Kasumi-1 (cell line): ENCODE measurements at places on chromosomes 7 and 10.

DNA sequence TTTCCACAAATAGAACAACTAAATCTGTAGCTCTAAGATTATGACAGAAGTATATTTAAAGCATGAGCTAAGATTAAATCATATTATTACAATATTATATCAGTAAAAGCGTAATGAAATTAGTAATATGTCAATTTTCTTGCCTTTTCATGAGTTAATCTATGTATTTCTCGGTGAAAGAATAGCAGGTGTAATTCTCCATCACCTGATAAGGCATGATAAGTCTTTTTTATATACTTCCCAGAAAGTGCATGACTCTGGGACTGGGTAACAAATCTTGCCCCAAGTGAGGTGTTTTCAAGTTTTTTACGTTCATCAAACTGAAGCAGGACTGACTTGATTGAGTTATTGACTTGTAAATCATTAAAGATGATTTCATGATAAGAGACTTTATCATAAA lies 100.5 kb downstream of the HECW1 start:
- no peak for DNase-seq

- no peak for DNase-seq
These were observed 32.1 kb downstream of the VSTM4 start for GRCh38 chr10:49083261-49083660.

DNA sequence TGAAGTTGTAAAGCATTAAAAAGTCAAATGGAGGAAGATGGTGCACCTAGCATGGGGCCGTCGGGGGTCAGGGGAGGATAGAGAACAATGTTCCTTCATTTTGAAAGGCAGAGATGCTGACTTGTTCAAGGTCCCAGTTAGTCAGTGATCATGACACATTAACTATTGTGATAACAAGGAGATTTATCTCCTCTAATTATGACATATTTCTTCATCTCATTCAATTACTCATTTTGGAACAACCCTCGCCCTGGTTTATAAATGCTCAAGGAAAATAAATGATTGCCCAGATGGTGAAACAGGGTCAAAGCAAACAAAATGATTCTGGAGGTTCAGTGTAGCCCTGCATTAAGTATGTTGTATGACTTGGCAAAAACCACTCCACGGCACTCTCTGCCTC lies 106.2 kb downstream of the ITIH5 start:
- DNase-seq: no peak

- DNase-seq: no peak
These were observed 24.8 kb upstream of the PLPP4 start for GRCh38 chr10:120432209-120432608.

- DNase-seq: peak; percentile 77
These were observed 34.5 kb downstream of the CREB3L2 start for GRCh38 chr7:137967143-137968018.

DNA sequence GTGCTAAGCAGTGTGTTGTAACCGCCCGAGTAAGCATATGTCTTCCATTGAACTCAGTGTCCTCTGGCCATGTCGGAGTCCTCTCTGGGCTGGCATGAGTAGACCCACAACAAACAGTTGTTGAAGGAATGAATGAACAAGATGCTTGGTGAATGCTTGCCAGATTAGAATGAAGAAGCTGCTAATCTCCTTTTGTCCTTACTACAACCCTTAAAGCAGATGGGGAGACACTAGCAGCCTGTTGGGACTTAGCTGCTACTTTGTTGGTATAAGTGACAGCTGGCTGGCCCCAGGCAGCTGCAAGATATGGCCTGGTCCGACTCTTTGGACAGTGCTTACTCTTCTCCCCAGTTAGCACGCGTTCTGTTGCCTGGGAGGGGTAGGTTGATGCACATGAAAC lies 370.1 kb downstream of the RPS24 start:
- no peak for DNase-seq

DNA sequence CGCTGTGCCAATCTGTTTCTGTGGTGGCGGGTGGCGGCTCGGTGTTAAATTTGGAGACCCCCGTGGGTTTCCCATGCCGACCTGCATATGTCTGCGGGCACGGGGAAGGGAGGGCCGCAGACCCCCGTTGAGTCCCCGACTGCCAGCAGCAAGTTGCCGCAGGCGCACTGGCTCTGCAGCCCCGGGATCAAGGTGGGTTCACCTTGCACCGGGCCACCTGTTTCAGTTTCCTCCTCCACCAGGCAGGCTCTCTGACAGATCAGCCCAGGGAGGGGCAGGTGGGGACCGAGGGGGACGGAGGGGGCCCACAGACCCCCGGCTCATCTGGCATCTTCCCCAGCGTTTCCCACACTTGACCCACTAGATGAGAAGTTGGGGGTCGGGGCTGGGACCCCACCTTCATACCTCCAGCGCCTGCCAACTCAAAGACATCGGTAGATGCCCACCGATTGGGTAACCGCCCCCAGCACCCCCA lies 95.9 kb downstream of the CUX1 start:
- no peak for DNase-seq

DNA sequence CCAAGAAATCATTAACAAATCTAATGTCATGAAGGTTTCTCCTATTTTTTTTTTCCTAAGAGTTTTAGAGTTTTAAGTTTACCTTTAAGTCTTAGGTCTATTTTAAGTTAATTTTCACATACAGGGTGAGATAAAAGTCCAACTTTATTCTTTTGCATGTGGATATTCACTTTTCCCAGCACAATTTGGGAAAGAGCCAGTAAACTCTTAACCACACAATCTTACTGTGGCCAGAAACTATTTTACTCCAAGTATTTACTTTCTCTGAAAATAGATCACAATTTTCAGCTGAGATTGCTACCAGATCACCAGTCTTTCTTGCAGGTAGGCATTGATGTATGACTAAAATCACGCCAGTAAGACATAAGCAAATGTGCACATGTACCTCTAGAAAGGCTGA lies 728.5 kb downstream of the TNS3 start:
- DNase-seq: no peak

- DNase-seq: no peak
These were observed 2.1 kb downstream of the CASD1 start for GRCh38 chr7:94511718-94512117.

- no peak for DNase-seq
These were observed 7.8 kb upstream of the ZNF33B start for GRCh38 chr10:42646214-42646613.

DNA sequence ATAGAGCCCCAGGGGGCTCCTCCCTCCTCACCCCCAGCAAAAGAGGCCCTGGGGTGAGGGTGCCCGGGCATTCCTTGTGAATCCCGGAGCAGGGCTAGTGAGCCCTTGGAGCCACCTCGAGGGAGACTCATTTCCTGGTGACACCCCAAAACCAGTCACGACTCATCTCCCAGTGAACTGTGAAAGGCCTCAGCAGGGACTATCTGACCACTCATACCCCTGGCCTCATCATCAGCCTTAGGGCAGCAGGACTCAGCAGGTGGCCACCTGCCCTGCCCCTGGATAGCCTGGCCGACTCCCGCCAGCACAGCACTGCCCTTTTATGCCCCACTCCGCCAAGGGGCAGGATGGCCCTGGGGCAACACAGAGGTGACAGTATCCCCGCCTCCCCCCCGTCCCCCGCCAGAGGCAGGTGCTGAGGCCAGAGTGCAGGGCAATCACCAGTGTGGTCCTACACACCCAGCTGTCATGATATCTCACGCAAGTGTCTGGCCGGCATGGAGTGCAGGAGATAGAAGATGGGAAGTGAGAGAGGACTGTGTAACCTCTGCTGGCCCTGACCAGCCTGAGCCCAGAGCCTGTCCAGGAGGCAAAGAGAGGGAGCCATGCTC lies 3.2 kb downstream of the SNCG start:
- no peak for DNase-seq

DNA sequence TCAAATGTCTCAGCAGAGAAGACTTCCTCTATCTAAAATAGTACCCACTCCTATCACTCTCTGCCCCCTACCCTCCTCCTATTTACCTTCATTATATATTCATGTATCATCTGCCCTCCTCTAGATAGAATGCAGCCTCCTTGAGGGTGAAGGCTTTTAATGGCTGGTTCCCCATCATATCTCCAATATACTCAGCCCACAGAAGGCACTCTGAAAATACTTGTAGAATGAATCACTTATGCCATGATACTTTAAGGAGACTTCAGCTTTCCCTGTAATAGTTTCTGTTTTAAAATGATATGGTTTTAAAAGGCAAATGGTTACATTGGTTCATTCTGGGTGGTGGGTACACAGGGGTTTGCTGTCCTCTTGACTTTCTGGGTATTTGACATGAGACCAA lies 25.3 kb downstream of the GFRA1 start:
- no peak for DNase-seq

- DNase-seq: no peak
These were observed 21.0 kb upstream of the C10orf90 start for GRCh38 chr10:126691456-126691855.

DNA sequence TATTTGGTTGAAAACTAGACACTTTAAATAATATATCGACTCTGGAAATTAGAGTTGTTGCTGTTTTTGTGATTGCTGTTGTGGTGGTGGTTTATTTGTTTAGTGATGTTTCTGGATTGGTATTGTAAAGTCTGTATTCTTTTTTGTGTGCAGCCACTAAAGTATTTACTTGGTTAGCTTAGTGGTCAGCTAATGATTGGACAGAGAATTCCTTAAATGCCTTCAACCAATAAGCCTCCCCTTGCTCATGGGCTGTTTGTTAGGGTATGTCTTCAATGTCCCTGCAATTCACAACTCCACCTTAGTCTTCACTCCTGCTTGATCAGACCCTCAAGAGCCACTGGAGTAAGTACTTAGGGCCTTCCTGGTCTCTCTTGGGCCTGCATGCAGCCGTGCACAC lies 71.0 kb downstream of the PAXIP1 start:
- no peak for DNase-seq

DNA sequence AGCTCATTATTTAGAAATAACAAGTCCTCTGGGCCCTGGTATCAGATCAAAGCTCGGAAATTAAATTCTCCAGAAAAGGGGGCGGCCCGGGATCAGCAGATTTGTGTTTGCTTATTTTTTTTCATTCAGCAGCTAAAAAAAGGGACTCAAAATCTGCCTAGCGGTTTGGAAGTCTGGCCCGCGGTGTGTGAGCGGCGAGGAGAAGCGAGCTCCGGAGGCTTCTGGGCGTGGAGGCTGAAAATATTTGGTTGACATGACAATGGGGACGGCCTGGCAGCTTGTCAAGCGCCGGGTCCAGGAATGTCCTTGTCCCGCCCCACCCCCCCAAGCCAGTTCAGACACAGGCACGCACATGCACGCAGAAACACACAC lies 43.4 kb downstream of the FOXL3 start:
- DNase-seq: no peak

DNA sequence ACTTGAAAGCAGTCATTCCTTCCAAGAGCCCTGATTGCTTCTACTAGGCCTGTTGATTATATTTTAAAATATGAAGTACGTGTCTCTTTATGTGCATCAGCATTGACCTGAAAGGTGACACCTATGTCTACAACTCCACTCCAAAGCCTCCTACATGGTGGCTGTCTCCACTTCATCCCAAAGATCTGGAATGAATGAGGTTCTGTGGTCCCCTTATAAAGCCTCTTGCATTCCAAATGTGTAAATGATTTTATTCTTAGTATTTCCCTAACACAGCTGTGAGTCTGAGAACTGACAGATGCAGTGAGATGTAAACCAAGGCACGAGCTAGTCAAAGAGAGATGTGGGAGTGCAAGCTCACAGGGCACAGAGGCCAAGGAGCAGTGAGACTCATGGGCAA lies 176.0 kb upstream of the SVIL start:
- DNase-seq: no peak

DNA sequence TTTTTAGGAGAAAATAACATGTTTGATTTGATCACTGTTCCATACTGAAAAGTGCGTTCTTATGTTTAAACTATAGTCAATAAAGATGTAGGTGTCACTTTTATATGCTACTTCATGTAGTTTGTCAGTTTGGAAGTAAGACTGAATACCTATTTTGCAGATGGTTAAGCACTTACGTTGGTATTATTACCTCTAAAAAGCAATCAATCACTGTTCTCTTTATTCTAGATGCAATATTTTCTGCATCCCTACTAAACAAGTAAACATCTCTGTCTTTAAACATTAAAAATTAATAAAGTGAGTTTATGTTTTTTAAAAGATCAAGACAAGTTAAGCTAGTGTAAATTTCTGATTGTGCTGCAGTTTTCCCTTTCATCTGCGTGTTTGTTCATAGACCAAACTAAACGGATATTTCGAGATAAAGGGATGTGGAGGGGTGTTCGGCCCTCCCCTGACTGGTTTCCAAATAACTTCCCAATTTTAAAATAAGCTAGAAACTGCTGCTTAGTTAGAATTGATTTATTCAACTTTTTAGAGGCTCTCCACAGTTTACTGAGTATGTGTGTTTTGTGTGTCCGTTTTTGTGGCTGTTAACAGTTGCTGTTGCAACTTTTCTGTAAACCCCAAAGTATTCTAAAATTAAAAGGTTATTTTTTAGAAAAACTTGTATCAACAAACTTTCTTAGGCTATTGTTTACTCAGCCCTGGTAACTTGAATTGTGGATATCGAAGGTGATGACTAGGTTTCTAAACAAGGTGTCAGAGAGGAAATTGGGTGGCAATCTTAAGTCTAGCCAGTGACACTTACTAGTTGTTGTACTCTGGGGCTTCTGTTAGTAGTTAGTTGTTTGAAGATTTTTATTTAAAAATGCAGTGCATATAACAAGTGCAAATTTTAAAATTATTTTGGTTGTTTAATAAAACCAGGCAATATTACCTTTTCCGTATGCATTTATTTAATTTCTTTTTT lies 974 bp downstream of the KIF11 start:
- peak; percentile 31 for DNase-seq

GRCh38 chr7:101676956-101677355 lies 47.9 kb upstream of the MYL10 start:
- DNase-seq: no peak

DNA sequence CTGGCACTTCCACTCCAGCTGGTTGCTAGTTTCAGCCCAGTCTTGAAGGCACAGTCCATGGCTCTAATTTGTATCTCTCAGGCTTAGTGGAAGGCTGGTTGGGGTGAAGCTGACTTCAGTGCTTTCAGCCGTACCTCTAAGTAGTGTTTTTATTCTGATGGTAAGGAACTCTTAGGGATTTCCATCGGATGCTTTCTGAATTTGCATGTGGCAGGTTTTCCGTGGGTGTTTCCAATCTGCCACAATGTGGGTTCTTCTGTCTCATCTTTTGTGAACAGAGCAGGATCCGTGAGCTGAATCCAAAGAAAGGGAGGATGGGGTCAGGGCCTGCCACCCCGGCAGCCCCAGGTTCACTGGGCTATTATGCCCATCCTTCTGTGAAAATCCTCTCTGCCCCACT lies 607.9 kb upstream of the MKI67 start:
- no peak for DNase-seq

DNA sequence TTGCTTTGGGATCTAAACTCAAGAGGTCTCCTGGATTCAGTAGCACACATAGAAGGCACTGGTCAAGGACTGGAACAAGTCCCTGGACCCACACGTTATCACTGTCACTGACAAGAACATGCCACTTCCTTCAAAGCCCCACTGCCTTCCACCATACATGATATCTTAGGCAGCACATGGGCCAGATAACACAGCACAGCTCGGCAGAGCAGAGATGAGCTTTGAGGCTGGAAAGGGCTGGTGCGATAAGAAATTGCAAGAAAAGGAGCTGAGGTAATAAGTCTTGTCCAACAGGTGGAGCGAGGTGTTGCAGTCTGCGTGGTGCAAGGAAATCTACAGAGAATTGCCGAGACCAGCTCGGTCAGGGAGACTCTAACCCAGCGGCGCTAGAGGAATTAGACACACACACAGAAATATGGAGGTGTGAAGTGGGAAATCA lies 139.8 kb upstream of the CDK13 start:
- no peak for DNase-seq
